ENCODE measurements at places on chromosomes 11 and 22. TPM values are rescaled to one million over a fixed set of nuclear protein-coding genes. Genes with fewer than 3 reads are reported as not detected.

The PYGM gene
- total RNA-seq: 1.7 TPM

The DGCR2 gene
- total RNA-seq: 91.5 TPM

The USP2 gene
- total RNA-seq: 21.9 TPM

The ESAM gene
- 5.8 TPM for total RNA-seq

The FLRT1 gene
- total RNA-seq: 1.1 TPM

The KCNJ1 gene
- total RNA-seq: not detected

The RNH1 gene
- 151 TPM for total RNA-seq

The PRRG4 gene
- total RNA-seq: 24.6 TPM

The NOL12 gene
- 44.1 TPM for total RNA-seq

The C22orf23 gene
- total RNA-seq: not detected

The DEPDC7 gene
- 18.4 TPM for total RNA-seq

The GAL3ST3 gene
- total RNA-seq: not detected

The PNPLA3 gene
- 0.32 TPM for total RNA-seq

The RCOR2 gene
- total RNA-seq: 0.82 TPM

The JAML gene
- total RNA-seq: 3.2 TPM

The MPZL3 gene
- total RNA-seq: 2.4 TPM

The AGBL2 gene
- 3.3 TPM for total RNA-seq

The MAML2 gene
- 15.9 TPM for total RNA-seq

The B3GAT1 gene
- 0.14 TPM for total RNA-seq

The NXPE4 gene
- total RNA-seq: 292 TPM

The IGLL1 gene
- total RNA-seq: not detected

The DUSP8 gene
- total RNA-seq: 25.1 TPM

The MIOX gene
- not detected for total RNA-seq

The E2F8 gene
- 1.2 TPM for total RNA-seq

The POTEH gene
- total RNA-seq: not detected

The CTSW gene
- 1.1 TPM for total RNA-seq

The OR4D5 gene
- total RNA-seq: not detected

The TBX10 gene
- total RNA-seq: not detected

The OR5B2 gene
- total RNA-seq: not detected

The ARHGAP8 gene
- total RNA-seq: 28.6 TPM

The OR2D2 gene
- 1.4 TPM for total RNA-seq

The PTPN5 gene
- 0.27 TPM for total RNA-seq

The OR52N4 gene
- total RNA-seq: not detected

The RAG1 gene
- total RNA-seq: 0.60 TPM

The RAB1B gene
- 89.8 TPM for total RNA-seq

The CCDC89 gene
- total RNA-seq: 6.7 TPM

The CSNK2A3 gene
- 0.68 TPM for total RNA-seq

The FAT3 gene
- 1.9 TPM for total RNA-seq

The SYCE3 gene
- not detected for total RNA-seq

The GAL gene
- total RNA-seq: not detected

The TRPM5 gene
- 7.5 TPM for total RNA-seq

The GRAP2 gene
- 3.7 TPM for total RNA-seq

The DCDC1 gene
- not detected for total RNA-seq

The FOLR3 gene
- total RNA-seq: not detected

The TRIM49 gene
- not detected for total RNA-seq

The CBLIF gene
- not detected for total RNA-seq

The IRAG1 gene
- 19.8 TPM for total RNA-seq

The RIMBP3C gene
- total RNA-seq: not detected

The OR10G7 gene
- total RNA-seq: not detected

The OR8B8 gene
- not detected for total RNA-seq

The INS gene
- not detected for total RNA-seq

The SERPING1 gene
- 81.8 TPM for total RNA-seq

The CNGA4 gene
- total RNA-seq: not detected
